Frontal cortex (tissue), 4 donors: ENCODE measurements at places on chromosomes 5 and 9.

- no peak for DNase-seq
These were observed 36.6 kb upstream of the LECT2 start for GRCh38 chr5:135991429-135991828.

- no peak for DNase-seq
These were observed 429.8 kb downstream of the SPATA31D1 start for GRCh38 chr9:82418334-82418733.

- peak; percentile 63 for DNase-seq
These were observed 71.0 kb downstream of the WNK2 start for GRCh38 chr9:93254806-93255493.

GRCh38 chr9:69023650-69024049 is 9.7 kb upstream of the PRKACG start:
- DNase-seq: no peak

DNA sequence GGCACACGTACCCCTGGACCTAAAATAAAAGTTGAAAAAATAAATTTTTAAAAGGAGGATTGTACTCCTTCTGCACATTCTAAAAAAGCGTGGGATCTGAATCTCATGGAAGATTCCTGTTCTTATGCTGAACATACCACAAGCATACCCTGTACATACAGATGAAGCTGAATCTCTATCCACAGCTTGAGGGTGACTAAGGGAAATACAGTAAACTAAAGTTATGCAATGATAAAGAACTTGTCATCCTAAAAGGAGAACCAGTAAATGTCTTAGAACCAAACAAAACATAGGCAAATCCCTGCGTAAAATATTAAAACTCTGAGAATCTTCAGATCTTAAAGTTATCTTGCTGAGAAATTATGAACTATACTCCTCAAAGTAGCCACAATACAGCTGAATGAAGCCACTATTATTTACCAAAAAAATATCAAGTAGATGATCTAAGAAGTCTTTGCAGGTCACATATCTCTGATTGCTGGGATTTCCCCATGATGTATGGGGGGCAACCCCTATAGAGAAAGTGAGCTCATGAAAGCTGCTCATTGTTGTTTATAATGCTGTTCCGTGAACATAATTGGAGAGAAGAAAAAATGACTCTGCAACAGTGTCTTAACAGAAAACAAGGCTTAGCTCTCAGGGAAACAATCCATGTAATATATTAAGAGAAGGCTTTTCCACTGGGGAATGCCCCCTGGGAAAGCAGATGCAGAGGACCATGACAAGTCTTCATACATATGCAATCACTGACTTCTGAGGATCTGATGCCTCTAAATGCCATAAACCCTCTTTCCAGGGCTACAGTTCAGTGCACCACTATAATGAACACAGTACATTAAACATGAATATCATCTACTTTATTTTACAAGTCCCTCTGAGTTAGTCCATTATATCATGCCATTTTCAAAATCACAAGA is 210.1 kb downstream of the EPB41L4A start:
- DNase-seq: no peak

GRCh38 chr9:69086769-69087168 is 51.2 kb downstream of the FXN start:
- DNase-seq: no peak

- DNase-seq: no peak
These were observed 229.4 kb downstream of the ADAMTSL1 start for GRCh38 chr9:18703151-18703900.

- no peak for DNase-seq
These were observed 185.0 kb downstream of the GAPVD1 start for GRCh38 chr9:125446561-125447094.

DNA sequence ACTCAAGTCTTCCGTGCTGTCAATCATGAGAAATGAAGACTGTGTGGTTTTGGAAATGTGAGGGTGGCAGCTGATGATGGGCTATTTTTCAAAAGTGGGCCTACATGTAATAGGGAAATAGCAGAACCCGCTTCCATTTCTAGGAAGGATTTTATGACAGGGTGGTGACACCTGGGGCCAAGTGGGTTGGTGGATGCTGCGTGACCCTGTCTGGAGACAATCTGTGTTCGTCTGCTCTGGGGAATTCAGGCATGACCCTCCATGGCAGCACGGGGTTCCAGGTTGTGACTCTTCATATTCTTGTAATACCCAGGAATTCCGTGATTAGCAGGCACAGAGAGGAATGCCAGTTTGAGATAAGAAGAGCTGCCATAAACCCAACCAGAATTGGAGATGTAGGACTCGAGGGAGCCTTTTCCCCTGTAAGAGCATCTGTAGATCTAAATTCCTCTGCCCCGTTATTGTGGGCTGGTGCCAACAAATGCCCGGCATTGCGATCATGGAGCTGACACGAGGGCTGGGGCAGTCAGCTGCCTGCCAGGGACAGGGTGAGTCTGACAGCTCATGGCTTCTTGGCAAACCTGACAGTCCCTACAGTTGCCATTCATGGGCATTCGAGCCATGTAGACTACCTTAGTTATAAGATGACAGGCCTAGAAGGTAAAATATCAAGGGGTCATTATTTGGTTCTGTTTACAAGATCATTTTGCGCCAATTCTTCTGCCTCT is 279.7 kb downstream of the GADD45G start:
- DNase-seq: no peak

DNA sequence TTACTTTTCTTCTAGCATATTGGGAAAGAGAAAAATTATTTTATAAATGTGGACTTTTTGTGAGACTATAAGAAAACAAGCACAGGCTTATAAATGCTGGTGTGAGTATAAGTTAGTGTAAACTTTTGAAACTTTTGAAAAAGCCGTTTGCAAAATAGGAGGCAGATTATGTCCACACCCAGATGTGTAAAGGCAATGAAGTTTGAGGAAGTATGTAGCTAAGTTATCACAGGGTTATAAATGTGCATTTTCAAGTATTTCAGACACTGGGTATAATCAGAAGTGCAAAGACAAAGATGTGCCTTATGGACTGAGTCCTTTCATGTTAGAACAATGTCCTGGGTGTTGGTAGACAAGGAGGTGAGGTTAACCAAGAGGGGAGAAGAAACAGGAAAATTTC is 85.5 kb downstream of the ANXA1 start:
- DNase-seq: no peak

DNA sequence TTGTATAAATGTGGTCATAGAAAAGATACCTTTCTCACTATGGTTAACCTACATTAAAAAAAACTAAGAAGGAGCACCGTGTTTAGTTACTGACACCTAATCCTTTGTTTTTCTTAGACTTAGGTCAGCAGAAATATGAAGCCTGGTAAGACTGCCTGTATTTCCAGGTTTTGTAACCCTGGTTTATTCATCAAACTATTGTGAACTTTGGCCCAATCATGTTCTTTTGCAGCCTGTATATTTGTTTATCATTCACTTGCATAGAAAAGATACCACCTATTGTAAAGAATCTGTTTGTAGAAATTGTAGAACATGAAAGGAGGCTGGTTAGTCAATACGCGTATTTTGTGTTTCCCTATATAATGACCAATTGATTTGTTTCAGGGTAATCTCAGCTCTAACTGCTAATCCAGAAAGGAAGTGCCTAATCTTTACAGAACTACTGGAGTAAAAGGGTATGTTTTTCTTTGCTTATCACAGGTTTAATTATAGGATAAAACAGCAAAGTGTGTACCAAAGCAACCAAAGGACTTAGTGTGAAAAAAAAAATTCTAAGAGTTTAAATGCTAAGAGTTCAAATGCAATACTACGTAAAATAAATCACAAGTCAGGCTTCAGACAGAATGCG is 103.6 kb downstream of the LURAP1L start:
- DNase-seq: no peak

- DNase-seq: no peak
These were observed 171.0 kb upstream of the TUT7 start for GRCh38 chr9:86525182-86525581.
